ENCODE measurements at places on chromosomes 3 and 15.
A peak's percentile ranks its signal among the peaks of the same experiment; 100 is the strongest.

GRCh38 chr3:24182756-24183155, 237.7 kb downstream of the NR1D2 start:
- no peak overlapping the region for H3K4me3 ChIP-seq
- H3K36me3 ChIP-seq: no peaks in the 10 kb centered on the region
- H3K27ac ChIP-seq: no peak overlapping the region
- H3K4me1 ChIP-seq: no peaks in the 10 kb centered on the region
- DNase-seq: no peak
- H3K27me3 ChIP-seq: no peaks in the 10 kb centered on the region

- DNase-seq: no peak
- H3K27me3 ChIP-seq: no peaks in the 10 kb centered on the region
- no peak overlapping the region for H3K4me3 ChIP-seq
- H3K27ac ChIP-seq: no peak overlapping the region
These were observed 260.5 kb upstream of the ST8SIA2 start for GRCh38 chr15:92132982-92133755.

- no peaks in the 10 kb centered on the region for H3K4me1 ChIP-seq
- H3K36me3 ChIP-seq: no peaks in the 10 kb centered on the region
- H3K27me3 ChIP-seq: peaks cover 11% of the 10 kb centered on the region
These were observed 17.7 kb downstream of the CLEC3B start for GRCh38 chr3:45043728-45044299.

DNA sequence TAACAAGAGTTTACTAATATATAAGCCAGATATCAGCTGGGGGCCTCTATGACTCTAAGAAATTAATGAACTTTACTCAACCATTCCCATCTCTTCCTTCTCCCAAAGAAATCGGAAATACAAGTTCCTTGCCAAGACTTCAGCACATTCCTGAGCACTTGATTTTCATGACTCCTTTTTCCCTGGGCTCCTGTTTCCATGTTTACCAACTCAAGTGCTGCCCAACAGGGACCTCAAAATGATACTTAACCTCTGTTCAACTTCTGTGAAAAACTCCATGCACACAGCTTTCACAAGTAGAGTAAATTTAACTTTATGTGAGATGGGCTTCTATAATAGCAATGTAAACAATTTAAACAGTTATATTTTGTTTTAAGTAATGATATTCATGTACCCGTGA, 315.8 kb upstream of the CDIN1 start:
- H3K4me1 ChIP-seq: no peaks in the 10 kb centered on the region
- H3K27me3 ChIP-seq: peaks cover 44% of the 10 kb centered on the region
- H3K36me3 ChIP-seq: no peaks in the 10 kb centered on the region
- H3K4me3 ChIP-seq: no peak overlapping the region
- H3K27ac ChIP-seq: no peak overlapping the region
- no peak for DNase-seq

DNA sequence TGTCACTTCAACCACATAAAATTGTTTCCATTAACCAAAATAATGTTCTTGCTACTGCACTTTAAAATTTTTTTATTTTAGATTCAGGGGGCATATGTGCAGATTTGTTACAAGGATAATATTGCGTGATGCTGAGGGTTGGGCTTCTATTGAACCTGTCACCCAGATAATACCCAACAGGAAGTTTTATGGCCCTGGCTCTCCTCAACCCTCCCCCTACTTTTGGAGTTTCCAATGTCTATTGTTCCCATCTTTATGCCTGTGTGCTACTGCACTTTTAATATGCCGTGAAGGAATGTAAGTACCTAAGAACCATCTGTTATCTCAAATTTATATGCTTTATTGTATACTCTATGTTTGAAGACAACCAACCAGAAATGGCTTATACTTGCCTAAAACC, 42.0 kb upstream of the IMPG2 start:
- no peaks in the 10 kb centered on the region for H3K4me1 ChIP-seq
- peaks cover 14% of the 10 kb centered on the region for H3K36me3 ChIP-seq
- DNase-seq: no peak
- no peaks in the 10 kb centered on the region for H3K27me3 ChIP-seq
- H3K27ac ChIP-seq: no peak overlapping the region
- H3K4me3 ChIP-seq: no peak overlapping the region

DNA sequence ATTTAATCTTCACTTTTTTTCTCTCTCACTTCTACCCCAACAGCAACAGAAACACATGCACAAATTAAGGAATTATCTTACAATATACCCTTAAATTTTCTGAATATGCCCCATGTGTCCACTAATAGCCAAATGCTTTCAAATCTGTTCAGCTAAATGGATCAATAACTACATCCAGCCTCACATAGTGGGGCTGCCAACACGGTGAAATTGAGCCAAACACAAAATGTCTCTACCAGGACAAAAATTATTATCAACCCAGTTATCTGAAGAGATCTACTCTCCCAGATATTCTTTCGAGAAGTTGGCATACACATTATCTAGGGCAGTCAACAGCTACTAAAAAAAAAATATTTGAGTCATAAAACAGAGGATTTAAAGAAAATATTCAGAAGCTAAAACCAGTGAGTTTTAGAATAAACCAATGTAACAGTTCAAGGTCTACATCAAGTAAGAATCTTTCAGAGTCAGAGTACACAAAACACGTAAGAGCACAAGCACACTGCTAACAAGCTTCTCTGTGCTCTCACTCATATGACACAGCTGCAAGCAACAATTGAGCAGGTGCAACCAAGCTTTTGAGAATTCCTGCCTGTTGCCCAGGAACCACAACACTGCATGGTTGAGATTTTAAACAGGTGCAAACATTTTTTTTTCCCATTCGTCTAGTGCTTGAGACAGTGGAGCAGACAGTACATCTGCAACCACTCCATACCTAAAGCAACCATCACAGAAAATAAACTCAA, 247.7 kb downstream of the ZBTB20 start:
- H3K27me3 ChIP-seq: no peaks in the 10 kb centered on the region
- no peak overlapping the region for H3K4me3 ChIP-seq
- H3K4me1 ChIP-seq: peaks cover 9% of the 10 kb centered on the region
- H3K27ac ChIP-seq: peak overlapping the region; percentile 58
- no peak for DNase-seq
- no peaks in the 10 kb centered on the region for H3K36me3 ChIP-seq

- H3K27ac ChIP-seq: peak overlapping the region; percentile 4
- no peak for DNase-seq
- H3K36me3 ChIP-seq: no peaks in the 10 kb centered on the region
These were observed 892.6 kb downstream of the TUSC7 start for GRCh38 chr3:117602058-117602644.

DNA sequence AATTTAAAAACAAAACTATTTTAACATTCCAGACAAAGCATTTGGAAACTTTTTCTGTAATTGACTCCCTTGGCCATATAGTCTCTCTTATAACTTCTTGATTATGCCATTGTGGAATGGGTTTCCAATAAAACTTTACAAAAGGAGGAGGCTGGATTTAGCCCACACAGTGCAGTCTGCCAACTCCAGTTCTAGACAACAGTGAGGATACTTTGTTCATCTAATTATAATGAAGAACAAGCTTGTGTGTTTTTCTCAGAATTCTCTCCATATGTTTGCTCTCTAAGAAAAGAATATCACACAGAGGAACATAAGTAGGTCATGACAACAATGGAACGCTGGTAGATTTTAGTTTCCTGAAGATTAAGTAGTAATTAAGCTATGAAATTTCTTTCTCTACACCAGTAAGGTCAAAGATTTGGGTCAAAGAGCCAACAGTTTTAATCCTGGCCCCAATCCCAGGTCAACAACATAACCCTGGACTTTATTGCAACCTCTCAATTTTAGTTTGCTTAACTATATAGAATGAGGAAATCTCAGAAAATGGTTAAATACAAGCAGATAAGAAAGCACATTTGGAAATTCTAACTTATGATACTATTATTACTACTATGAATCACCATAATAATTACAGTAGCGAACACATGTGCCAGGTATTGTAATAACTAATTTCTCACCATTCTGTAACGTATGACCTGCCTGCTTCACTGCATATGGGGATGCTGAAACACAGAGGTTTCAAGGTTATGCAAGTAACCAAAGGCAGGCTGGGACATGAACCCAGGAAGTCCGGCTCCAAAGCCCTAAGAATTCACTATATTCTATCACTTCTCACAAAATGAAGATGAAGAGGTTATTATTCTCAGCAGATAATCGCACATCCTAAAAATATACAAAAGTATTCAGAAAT, 65.7 kb downstream of the TJP1 start:
- no peak for DNase-seq
- H3K4me1 ChIP-seq: no peaks in the 10 kb centered on the region
- no peak overlapping the region for H3K27ac ChIP-seq
- H3K36me3 ChIP-seq: peaks cover 85% of the 10 kb centered on the region

DNA sequence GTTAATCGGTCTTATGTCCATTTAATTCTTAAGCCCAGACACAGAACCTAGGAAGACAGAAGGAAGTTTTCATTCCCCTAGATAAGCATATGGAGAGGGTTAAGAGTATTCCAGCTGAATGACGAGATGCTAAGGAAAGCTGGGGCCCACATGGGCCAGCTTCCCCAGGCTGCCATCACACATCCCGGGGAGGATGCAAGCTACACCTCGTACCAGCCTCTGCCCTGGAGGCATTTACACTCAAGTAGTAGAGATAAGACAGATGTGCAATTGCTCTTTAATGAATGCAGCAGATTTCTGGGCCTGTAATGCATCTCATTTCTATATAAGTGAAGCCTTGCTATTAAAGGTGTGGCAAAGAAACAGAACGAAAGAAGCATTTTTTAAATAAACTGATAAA, 144.5 kb downstream of the MEX3B start:
- no peaks in the 10 kb centered on the region for H3K4me1 ChIP-seq
- no peak overlapping the region for H3K4me3 ChIP-seq
- H3K36me3 ChIP-seq: no peaks in the 10 kb centered on the region
- no peak overlapping the region for H3K27ac ChIP-seq

DNA sequence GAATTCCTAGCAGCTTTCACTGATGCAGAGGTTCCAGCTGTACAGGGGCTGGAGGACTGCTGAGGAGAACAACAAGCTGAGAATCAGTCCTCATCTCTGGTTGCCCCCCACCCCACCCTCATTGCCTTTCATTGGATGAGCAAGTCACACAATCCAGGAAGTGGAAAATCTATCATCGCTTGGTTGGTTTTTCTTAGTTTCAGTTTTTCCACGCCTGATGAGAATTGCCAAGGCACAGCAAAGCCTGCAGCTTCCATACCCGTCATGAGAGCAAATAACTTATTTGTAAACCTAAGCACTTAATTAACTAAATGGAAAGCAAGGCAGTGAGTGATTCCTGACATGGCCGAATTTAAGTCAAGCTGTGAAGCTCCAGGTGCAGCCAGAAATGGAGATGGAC, 21.4 kb upstream of the LIPC start:
- H3K4me3 ChIP-seq: no peak overlapping the region
- H3K36me3 ChIP-seq: no peaks in the 10 kb centered on the region
- DNase-seq: no peak
- no peak overlapping the region for H3K27ac ChIP-seq

DNA sequence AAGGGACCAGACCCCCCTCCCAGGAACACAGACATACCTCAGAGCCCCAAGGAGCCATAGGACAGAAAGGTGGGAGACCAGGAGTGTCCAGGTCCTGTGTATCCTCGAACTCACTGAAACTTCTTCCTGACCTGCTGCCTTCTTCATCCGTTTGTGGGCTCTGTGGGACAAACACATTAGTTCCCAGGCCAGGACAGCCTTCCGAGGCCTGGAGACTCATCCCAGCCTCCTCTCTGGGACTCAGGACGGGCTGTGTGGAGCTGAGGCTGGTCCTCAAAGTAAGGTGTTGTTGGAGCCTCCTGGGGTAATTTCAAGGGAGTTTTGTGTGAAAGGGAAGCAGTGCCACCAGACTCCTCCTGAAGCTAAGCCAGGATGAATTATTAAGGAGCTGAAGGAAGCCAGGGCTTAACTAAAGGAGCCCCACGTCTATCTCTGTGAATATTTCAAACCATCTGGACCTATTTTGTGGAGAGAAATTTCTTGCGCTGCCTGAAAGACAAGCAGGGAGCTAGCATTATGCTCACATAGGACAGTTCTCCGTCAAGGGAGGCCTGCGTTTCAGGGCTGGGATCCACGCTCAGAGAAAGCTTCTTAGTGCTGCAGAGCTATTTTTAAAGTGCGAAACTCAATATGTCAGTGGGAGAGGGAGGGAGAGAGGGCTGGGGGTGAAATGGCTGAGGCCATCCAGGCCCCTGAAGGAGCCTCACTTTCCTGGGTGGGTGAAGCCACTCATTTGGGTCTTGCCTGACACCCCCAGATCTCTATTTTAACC, 29.8 kb upstream of the PLA2G4E start:
- no peak overlapping the region for H3K27ac ChIP-seq
- H3K36me3 ChIP-seq: no peaks in the 10 kb centered on the region
- peak; percentile 47 for DNase-seq
- no peak overlapping the region for H3K4me3 ChIP-seq
- peaks cover 15% of the 10 kb centered on the region for H3K4me1 ChIP-seq

DNA sequence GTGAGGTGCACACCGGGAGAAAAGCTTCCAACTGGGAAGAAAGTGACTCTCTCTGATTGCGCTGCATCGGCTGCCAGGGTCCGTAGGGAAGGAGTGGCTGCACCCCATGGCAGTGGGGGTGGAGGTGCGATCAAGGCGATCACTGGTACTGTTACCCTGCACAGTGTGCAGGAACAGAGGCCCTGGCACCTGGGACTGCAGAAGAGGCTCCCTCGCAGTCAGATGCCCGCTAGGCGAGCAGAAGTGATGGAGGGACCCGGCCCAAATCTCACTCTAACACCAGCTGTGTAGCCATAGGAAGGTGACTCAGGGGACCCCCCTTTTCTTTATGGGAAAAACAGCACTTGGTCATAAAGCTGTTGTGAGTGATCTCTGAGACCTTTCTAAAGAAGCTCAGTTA, 196.8 kb downstream of the GABRG3 start:
- no peak overlapping the region for H3K27ac ChIP-seq
- no peak for DNase-seq
- peaks cover 5% of the 10 kb centered on the region for H3K4me1 ChIP-seq
- no peaks in the 10 kb centered on the region for H3K27me3 ChIP-seq
- H3K36me3 ChIP-seq: no peaks in the 10 kb centered on the region

- H3K27ac ChIP-seq: no peak overlapping the region
- H3K36me3 ChIP-seq: peaks cover 13% of the 10 kb centered on the region
- no peak overlapping the region for H3K4me3 ChIP-seq
- H3K27me3 ChIP-seq: no peaks in the 10 kb centered on the region
- H3K4me1 ChIP-seq: no peaks in the 10 kb centered on the region
These were observed 73.9 kb downstream of the SEC22A start for GRCh38 chr3:123275691-123276090.

DNA sequence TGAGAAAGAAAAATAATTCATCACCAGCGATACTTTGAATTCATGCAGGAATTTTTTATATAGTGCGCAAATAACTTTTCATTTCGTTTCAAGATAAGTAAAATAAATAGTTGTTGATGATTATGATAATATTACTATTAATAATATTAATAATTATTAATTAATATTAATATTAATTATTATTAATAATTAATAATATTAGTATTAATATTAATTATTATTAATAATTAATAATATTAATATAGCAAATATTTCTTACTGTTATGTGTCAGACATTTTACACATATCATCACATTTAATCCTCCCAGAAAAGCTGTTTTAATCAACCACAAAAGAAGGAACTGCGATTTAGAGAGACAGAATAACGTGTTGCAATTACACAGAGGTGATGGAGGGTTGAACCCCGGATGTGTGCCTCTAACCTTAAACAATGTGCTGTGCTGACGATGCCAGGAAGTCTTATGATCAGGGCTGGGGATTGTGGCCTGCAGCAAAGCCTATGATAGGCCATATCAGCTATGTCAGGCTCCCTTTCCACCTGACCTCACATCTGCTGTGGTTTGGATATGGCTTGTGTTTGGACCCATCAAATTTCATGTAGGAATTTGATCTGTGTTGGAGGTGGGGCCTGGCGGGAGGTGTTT, 263.5 kb upstream of the NR2F2 start:
- peaks cover 11% of the 10 kb centered on the region for H3K4me1 ChIP-seq
- no peak overlapping the region for H3K4me3 ChIP-seq
- no peaks in the 10 kb centered on the region for H3K36me3 ChIP-seq
- no peaks in the 10 kb centered on the region for H3K27me3 ChIP-seq
- no peak overlapping the region for H3K27ac ChIP-seq
